Right lung (tissue), 10 donors: ENCODE measurements at places on chromosomes 13 and 19. TPM values are rescaled to one million over a fixed set of nuclear protein-coding genes. Genes with fewer than 3 reads are reported as not detected.

DNA sequence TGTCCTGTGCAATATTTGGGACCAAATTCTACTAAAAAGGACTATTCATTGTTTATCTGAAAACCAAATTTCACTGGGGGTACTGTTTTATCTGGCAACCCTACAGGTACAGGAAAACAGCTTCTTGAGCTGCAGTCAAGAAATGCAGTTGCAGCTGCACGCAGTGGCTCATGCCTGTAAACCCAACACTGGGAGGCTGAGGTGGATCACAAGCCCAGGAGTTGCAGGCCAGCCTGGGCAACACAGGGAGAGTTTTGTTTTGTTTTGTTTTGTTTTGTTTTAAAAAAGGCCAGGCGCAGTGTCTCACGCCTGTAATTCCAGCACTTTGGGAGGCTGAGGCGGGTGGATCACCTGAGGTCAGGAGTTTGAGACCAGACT is 11.6 kb upstream of the ZSCAN1 start:
- no peak for DNase-seq

Gene ZNF607
- 11.7 TPM for polyA plus RNA-seq

DNA sequence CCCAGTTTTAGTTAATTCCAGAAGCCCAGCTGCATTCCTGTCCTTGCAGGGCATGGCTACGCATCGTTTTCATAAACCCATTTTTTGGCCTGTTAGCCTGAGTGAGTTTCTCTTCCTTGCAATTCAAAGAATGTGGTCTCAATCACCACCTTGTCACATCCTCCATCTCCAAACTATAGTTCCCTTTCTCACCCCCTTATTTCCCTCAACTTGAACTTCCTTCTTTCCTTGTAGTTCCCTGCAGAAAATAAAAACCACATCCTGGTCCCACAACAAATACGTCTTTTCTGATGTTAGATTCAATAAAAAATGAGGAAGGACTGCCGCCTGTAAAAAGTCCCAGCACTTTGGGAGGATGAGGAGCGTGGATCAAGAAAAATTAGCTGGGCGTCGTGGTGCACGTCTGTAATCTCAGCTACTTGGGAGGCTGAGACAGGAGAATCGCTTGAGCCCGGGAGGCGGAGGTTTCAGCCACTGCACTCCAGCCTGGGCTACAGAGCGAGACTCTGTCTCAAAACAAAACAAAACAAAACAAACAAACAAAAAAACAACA is 13.2 kb downstream of the ADGRE3 start:
- DNase-seq: no peak

- DNase-seq: no peak
Measured at GRCh38 chr19:28377077-28377476, 835.9 kb downstream of the UQCRFS1 start.

Gene FLT3
- polyA plus RNA-seq: 0.53 TPM

DNA sequence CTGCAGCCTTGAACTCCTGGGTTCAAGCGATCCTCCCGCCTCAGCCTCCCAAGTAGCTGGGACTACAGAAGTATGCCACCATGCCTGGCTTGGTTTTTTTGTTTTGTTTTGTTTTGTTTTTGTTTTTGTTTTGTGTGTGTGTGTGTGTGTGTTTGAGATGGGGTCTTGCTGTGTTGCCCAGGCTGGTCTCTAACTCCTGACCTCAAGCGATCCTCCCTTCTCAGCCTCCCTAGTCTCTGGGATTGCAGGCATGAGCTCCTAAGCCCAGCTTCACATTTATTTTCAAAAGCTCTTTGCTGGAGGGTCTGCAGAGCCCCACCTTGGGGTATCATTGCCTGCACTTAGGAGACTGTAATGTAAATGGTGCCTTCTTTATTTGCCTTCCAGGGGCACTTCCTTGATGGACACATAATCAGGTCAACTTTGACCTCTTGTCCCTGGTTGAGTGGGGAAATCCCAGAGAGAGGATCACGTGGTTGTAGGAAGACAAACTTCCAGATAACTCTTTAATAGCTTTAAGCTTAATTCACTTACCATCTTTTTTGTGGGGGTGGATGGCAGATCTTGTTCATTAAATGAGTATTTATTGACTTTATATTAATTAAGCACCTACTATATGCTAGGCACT is 72.9 kb upstream of the NPAS1 start:
- no peak for DNase-seq

DNA sequence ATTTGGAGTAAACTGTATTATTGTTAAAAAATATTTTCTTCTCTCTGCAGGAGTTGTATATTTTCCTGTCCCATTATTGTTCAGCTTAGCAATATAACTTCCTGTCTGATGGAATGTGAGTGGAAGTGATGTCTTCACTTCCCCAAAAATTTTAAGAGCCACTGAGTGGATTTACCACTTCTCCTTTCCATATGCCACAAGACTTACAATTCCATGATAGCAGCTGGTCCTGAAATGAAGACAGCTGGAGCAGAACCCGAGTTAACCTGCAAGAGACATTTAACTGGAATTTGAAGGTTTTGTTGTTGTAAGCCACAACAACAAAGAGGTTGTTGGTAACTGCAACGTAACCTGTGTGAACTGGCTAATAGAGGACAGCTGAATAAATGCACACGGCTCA is 23.4 kb upstream of the TBC1D4 start:
- DNase-seq: no peak

Gene NFIX
- 134 TPM for polyA plus RNA-seq

Gene ZNF284
- polyA plus RNA-seq: 7.7 TPM

DNA sequence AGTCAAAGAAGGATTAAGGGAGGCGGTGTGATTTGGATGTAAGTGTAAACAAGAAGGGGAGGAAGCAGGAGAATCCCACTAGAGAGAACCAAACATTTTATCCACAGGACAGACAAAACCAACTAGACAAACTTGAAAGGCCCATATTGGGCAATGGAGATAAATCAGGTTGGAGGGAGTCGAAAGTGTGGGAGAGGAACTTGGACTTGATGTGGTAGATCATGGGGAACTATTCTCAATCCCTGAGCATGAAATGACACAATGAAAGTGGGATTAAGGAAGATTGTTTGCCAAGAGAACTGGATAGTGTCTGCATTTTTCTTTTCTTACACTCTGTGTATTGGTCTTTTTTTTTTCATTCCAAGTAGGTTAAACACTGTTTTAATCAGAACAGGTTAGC is 17.9 kb downstream of the GPR183 start:
- DNase-seq: no peak

GRCh38 chr13:48411147-48411794 is 1.6 kb downstream of the LPAR6 start:
- DNase-seq: no peak

GRCh38 chr19:20969498-20969897 is 46.4 kb downstream of the ZNF85 start:
- no peak for DNase-seq

GRCh38 chr13:29195456-29195855 is 375.3 kb downstream of the MTUS2 start:
- DNase-seq: no peak

DNA sequence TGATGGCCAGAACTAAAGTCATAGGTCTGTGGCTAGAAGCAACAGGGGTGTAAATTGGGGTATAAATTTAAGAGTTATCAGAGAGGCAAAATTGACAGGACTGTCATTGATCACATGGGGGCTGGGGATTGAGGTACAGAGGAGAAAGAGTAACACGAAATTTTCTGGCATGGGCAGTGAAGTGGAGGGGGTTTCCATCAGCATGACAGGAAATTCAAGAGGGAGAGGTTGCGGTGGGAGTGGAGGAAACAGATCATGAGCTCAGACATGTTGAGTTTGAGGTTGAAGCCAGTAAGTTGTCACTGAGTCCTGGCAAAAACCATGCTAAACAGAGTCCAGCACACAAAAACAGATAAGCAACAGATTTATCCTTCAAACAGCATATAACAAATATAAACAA is 192.1 kb upstream of the TSC22D1 start:
- DNase-seq: no peak

DNA sequence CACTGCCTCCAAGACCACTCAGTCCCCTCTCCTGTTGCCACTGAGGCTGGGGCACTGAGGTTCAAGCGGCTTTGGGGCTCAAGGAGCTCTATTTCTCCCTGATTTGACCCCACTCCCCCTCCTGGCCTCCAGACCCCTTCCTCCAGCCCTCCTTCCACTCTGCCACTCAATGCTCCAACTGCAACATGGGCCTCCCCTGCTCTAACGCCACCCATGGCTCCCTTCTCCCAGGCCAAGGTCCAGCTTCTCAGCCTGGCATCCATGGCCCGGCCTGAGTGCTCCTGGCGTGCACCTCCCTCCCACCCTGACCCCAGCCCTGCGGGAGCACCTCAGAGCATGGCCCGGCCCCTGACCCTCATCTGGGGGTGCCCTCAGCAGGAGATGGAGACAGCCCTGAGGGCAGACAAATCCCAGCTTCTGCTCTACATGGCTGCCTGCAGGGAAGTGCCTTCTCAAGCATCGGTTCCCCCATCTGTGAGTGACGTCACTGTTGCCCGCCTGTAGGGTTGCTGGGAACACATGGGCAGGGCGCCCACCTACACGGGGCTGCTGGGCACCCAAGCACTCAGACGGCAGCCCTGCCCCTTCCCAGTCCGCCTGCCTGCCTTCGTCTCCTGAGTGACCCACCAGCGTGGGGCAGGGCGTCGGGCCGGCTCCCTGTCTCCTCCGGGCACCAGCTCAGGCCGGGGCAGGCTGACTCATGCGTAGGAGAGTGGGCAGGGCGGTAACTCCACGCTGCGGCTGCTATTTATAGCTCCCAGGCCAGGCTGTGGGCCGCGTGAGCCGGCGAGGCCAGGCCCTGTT is 1.6 kb upstream of the DIRAS1 start:
- no peak for DNase-seq

Gene RUBCNL
- 2.7 TPM for polyA plus RNA-seq

GRCh38 chr19:2810141-2811091 is 9.3 kb upstream of the ZNF554 start:
- DNase-seq: no peak

Gene CABP5
- polyA plus RNA-seq: not detected

Gene ANGPTL4
- polyA plus RNA-seq: 4.6 TPM

DNA sequence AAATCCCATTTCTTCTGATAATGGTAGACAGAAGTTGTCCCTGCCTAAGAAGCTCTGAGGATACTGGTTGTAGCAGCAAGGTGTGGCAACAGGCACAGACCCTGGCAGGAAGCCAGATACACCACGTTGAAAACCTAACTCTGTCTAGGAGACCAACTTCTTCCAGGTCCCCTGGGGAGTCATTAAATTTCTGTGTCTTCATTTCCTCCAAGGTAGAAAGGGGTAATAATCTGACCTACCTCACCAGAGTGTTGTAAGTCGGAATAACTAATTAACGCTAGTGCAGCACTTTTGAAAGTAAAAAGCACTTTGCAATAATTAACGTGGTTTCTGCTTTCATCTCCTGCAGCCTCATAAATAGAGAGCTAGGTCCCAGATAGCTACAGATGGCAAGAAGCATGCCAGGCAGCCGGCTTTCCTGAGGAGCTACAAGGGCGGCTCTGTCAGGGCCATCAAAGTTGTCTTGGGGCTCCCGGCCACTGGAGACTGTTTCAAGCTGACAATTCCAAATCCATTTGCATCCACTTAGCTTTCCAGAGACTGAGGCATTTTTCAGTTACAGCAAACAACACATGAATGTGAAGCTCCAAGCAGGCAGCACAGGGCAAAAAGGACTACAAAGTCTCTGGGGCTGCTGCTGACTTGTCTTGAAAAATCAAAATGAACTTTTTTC is 176.2 kb downstream of the FOXO1 start:
- no peak for DNase-seq

DNA sequence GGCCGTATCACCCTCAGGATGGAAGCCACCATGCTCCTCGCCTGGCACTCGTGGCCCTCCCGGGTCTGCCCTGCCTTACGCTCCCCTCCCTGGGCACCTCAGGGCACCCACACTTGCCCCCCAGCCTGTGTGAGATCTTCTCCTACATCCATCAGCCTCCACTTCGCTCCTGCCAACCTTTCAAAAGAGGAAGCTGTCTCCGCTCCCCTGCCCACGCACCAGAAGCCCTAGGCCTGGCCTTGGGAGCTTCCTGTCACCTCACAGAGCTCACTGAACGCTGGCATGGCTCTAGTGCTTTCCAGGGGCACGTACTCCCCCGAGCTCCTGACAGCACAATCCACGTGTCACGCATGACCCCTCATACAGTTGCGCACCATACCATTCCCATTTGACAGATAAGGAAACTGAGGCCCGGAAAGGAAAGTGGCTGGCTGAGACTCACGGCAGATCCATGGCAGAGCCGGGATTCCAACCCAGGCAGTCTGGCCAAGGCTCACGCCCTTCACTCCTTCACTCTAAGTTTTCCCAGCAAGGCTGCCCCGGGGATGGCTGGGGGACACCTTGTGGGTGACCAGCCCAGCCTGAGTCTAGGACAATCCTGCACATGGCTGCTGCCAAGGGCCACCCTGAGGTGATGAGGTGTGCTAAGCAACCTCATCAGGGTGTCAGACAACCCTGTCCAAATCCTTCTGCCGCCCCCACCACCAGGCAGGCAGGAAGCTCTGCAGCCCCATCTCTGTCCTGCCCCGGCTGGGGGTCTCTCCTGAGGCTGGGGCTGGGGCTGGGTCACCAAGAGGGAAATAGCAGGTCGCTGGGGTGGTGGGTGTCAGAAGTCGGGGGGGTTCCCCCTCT is 19.3 kb downstream of the PPP1R12C start:
- no peak for DNase-seq

Gene CATSPERD
- polyA plus RNA-seq: 2.3 TPM

DNA sequence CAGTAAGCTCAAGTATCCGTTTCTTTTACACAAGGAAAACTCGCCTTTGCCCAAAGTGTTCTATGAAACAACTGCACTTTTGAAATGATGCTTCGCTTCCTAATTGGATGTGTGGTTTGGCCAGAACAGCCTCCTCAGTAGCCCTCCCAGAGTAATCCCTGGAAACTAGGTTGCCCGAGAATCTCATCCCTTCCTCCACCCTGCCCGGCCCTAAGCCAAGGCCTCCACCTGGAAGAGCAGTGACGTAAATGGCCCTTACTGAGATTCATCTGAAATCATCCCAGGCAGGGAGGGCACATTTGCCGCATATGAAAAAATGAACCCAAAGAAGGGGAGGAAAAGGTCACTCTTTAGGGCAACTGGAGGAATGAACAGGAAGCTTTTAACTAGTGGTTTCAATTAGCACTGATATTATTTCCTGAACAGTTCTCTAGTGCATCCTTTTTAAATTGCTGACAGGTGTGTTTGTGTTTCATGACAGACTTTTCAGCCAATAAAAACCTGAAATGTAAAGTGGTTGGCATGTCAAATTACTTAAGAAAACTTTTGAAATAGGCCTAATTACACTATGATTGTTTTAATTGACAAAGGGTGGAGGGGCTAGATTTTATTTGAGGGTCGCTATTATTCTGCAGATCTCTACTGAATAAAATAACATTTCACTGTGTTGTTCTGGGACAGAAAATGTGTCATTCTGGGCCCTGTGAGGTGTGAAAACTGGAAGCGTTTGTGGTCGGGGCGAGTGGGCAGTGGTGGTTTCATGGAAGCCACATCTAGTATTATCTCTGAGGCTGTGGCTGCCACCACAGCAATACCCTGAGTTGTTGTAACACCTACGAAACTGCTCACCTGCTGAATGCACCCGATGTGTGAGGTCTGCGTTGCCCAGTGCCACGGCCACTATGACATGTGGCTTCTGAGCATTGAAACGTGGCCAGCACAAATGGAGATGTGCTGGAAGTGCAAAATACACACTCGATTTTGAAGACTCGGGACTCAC is 112.1 kb downstream of the ZIC5 start:
- DNase-seq: no peak

Gene GAPDHS
- not detected for polyA plus RNA-seq
